ENCODE measurements at places on chromosomes 1 and 21.

- DNase-seq: no peak
Observed at GRCh38 chr1:211287218-211287617, 28.1 kb downstream of the RCOR3 start.

DNA sequence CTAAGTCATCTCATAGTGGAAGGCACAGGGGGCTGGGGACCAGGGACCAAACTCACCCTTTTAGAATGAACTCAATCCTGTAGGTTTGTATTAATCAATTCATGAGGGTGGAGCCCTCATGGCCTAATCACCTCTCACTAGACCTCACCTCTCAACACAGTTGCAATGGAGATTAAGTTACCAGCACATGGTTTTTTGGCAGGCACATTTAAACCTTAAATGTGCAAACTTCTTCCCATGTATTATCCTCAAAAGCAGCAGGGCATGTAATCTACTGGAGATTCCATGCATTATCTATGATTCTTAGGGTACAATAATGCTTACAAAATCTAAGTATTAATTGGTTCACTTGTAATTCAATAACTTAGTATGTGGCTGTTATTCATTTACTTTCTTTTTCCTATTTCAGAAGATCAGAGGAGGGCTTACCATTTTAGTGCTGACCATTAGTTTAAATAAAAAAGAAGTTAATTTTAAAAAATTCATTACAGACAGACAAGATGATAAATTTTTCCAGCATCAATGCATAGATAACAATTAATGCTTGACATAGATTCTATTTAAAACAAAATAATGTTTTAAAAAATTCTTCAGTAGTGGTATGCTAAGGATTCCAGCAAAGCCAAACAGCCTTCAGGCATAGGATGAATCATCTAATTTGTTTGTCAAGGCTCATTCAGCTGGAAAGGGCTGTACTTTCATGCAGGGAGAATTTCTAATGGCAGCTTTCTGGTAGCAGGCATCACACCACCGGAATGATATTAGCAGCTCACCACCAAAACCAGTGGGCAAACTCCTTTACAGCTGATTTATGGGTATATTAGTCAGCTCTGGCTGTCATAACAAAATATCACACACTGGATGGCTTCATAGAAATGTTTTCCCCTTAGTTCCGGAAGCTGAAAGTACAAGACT is 124.6 kb upstream of the ZNF648 start:
- DNase-seq: no peak

GRCh38 chr21:46152927-46153246 is 2.5 kb downstream of the FTCD start:
- DNase-seq: no peak

DNA sequence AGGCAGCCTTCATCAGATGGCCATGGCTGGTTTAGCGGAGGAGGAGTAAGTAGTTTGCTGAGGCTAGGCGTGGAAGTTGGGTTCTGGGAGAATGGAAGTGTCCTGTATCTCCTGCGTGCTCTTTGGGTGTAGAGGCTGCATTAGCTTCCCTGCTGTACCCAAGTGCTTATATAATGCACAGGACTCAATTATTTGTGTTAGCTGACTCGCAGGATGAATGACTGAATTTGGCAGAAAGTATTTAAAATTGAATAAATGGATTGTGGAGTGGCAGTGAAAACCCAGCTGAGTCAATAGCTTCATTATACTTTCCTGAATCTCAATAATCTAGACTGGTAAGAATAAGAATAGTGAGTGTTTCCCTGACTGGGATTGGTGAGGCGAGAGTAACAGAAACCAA is 13.8 kb downstream of the DNTTIP2 start:
- DNase-seq: no peak

DNA sequence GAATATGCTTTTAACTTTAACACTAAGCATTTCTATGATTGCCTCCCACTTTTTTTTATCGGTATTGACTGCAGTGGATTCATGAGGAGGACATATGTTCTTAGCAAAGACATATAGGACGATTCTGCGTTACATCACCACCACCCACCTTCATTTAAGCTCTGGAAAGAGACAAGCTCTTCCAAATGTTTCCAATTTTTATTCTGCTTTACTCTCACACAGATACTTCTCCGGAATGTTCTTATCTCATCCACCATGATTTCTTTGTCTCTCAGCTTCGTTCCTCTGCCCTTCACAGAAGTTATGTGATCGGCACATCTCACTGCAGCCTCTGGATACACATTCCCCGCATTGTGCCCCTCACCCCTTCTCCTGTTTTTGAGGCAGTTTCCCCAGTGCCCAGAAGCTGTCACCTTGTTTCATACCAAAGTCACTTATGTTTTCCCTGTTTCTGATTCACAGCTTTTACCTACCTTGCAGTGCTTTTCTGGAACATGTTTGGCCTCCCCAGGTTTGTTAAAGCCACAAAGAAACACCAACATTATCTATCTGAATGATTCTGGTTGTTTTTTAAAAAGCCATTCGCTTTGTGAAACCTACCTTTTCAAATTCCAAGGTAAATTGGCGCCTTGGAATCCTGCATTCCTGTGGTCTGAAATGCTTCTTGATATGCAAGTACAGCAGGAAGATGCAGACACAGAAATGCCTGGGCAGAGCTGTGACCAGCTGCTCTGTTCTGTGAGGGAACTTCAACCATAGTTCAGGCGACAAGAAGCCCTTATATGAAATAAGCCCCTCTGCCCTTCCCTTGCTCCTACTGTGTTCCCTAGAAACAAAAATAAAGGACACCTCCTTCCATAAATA is 1020.2 kb downstream of the TTLL7 start:
- DNase-seq: no peak

- no peak for DNase-seq
Observed at GRCh38 chr1:38941527-38942019, at the start of gene RHBDL2. Gene RHBDL2, minus strand, starts transcription at chr1:38941830. Its CDS starts 22,618 bp downstream, at chr1:38919212.

DNA sequence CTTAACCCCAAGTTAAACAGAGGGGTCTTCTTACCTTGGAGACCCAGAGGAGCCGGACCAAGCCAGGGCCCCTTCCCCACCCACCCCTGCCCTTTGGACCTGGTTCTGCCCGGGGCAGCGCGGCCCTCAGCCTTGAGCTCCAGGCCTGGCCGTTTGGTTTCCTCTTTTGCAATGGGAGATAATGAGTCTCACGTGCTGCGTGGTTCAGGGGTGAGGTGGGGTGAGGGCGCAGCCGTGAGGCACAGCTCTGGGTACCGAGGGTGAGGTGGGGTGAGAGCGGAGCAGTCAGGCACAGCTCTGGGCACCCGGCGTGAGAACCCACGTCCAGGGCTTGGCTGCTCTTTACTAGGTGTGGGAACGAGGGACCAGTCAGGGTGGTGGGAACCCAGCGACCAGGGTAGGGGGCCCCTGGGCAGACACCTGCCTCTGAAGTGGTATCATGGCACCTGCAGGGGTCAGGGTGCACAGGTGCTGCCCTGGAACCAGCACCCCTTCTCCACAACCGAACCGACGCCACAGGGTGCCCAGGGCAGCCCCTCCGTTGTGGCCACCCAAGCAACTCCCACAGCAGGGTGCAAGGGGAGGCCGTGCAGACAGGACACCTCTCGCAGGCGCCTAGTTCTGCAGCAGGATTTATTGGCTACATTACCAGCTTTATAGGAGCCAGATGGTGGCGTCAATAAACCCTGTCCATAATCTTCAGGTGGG is 182.2 kb downstream of the PRDM16 start:
- no peak for DNase-seq

- DNase-seq: no peak
Observed at GRCh38 chr1:184078564-184079249, 27.2 kb downstream of the TSEN15 start.

DNA sequence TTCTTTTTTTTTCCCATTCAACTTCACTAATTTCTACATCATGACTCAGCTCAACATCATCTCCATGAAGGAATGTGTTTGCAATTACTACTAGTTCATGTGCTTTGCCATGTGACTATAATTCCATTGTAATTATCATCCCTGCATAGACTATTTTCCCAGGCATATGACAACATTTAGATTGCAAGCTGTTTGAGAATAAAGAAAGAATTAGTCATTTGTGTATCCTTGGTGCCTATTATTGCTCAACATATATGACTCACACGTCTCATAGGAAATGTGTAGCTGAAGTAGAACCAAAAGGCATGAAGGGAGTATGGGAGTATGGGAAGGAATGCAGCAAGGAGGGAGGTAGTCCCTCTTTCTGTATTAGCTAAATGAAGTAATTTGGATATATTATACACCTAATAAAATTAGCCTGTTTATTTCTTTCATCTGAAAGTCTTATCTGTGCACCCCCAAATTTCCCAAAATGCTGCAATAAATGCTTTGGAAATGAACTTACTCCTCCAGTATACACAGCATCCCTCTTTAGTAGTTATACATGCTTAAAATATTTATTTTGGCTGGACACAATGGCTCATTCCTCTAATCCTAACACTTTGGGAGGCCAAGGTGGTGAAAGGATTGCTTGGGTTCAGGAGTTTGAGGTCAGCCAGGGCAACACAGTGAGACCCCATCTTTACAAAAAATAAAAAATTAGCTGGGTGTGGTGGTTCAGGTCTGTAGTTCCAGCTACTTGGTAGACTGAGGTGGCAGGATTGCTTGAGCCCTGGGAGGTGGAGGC is 316.9 kb upstream of the ADGRL4 start:
- DNase-seq: no peak

DNA sequence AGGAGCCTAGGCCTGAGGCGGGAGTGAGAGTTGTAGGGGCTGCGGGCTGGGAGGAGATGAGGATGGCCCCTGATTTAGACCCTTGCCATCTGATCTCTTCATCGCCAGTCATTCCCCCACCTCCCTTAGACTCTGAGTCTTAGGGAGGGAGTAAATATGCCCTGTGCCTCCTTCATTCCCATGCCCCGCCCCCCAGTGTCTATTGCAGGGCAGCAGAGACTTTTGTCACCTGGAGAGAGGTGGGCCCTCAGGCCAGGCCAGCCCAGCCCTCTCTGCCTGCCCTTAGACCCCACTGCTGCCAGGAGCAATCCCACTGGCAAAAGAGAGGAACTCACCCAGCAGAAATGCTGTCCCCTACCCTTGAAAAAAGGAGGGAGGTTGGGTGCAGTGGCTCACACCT is 3.2 kb upstream of the MFAP2 start:
- DNase-seq: no peak

DNA sequence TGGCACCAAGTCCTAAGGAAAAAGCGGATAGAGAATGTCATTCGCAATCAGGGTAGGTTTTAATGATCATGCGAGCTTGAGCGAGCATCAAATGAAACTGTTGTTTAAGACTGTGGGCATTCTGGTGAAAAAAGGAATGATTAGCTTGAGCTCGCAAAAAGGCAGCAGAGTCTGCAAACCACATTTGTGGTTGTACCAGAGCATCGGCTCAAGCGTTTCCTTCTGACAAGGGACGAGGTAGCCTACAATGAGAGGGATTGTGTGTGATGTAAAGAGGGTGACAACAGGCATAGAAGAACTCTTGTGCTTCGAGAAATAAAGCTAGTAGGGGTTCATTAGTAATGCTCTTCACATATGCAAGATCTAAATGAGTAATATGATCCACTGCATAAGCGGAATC is 11.1 kb upstream of the CD48 start:
- no peak for DNase-seq

DNA sequence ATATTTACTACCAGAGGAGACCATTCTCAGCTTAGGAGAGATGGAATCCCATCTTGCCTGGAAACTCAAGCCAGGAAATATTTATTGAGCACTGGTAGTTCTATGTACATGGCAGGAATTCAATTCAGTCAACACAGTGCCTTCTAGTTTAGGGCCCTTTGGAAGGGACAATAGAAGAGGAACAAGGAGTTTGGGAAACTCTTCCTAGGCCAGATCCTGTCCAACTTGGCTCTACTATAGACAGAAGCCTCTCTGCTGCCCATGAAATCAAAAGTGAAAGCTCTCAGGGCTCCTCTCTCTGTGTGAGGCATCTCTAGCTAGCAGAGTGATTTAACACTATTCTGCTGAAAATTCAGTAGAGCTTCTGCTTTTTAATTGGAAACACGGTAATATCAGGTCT is 244.6 kb upstream of the MAP1LC3C start:
- no peak for DNase-seq

- no peak for DNase-seq
Observed at GRCh38 chr1:19009882-19010321, 53.4 kb upstream of the IFFO2 start.

DNA sequence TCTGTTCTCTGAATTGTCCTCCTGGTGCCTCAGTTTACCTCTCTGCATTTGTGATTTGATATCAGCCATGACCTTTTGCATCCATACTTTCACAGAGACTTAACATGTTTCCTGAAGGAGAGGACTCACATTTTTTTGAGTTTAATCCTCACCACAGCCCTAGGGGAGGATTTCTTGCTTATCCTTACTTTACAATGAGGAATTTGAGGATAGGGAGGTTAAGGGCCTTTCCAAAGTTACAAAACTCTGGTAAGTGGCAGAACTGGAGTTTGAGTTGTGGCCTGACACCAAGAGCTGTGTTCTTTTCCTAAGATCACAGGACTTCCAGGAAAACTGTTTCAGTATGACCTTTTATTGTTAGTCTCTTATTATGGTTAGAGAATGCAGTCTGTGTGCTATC is 34.2 kb downstream of the TNFRSF8 start:
- DNase-seq: no peak

DNA sequence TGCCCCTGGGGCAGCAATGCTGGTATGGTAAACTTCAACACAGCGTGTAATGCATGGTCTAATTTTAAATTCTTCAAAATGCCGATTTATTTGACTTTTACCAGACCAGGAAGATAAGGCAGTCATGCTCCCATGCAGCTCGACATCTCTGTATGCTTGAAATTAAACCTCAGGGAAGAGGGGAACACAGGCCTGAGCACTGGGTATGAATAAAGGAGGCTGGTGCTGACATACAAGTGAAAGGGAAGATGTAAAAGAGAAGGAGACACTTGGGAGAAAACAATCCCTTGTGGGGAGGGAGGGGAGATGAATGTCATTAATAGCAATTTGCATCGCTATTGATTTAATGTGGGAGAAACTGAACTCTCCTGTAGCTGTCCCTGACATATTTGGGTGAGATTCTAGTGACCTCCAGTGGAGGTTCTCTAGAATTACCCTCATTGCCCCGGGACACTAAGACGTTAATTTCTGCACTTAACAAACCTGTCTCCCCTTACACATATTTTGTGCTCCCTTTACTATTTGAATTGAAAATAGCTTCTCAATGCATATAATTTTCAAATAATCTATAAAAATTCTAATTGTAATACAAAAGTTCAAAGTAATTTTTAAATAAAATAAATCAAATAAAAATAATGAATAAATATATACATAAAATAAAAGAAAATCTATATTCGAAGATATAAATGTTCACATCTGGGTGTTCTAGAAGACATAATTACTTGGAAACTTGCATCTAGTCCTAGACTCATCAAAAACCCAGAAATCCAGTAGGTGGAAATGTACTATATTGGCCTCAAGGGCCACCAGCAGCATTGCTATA is 283.1 kb downstream of the LMX1A start:
- no peak for DNase-seq

- no peak for DNase-seq
Observed at GRCh38 chr1:239386453-239387303, at the start of gene CHRM3. Gene CHRM3, plus strand, starts transcription at chr1:239386568. Its CDS starts 520,884 bp downstream, at chr1:239907452.

DNA sequence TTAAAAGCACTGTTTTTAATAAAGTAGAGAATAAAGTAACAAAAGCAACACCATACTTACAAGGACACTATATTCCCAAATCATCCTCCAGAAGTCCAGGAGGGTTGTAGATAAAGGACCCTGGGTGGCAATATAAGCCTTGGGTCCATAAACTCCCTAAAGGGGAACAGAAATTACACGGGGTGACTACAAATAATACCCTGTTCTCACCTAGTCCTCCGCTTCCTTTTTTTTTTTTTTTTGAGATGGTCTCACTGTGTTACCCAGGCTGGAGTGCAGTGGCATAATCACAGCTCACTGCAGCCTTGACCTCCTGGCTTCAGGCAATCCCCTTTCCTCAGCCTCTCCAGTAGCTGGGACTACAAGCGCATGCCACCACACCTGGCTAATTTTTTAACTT is 13.1 kb downstream of the PTPN22 start:
- DNase-seq: no peak

Data from stimulated activated CD8-positive, alpha-beta memory T cell treated with anti-CD3 and anti-CD28 coated beads, Interleukin-7, amount 100 ng/mL, for 4 hours (primary cell).